ENCODE measurements at places on chromosomes 1 and 21.

GRCh38 chr21:43632373-43632905, 26.8 kb downstream of the HSF2BP start:
- H3K27ac ChIP-seq, result no peak overlapping the region
- no peaks in the 10 kb centered on the region for H3K27me3 ChIP-seq
- no peak overlapping the region for H3K4me3 ChIP-seq
- H3K36me3 ChIP-seq, result no peaks in the 10 kb centered on the region

- H3K27ac ChIP-seq, result no peak overlapping the region
- H3K4me3 ChIP-seq, result no peak overlapping the region
- H3K27me3 ChIP-seq, result peaks cover 78% of the 10 kb centered on the region
- DNase-seq, result no peak
- no peaks in the 10 kb centered on the region for H3K36me3 ChIP-seq
These were observed 96.4 kb downstream of the SYF2 start for GRCh38 chr1:25135909-25136308.

- no peaks in the 10 kb centered on the region for H3K4me1 ChIP-seq
- DNase-seq, result peak; percentile 21
- no peaks in the 10 kb centered on the region for H3K36me3 ChIP-seq
- no peak overlapping the region for H3K4me3 ChIP-seq
These were observed 24.9 kb downstream of the PRKCZ start for GRCh38 chr1:2074944-2075740.

DNA sequence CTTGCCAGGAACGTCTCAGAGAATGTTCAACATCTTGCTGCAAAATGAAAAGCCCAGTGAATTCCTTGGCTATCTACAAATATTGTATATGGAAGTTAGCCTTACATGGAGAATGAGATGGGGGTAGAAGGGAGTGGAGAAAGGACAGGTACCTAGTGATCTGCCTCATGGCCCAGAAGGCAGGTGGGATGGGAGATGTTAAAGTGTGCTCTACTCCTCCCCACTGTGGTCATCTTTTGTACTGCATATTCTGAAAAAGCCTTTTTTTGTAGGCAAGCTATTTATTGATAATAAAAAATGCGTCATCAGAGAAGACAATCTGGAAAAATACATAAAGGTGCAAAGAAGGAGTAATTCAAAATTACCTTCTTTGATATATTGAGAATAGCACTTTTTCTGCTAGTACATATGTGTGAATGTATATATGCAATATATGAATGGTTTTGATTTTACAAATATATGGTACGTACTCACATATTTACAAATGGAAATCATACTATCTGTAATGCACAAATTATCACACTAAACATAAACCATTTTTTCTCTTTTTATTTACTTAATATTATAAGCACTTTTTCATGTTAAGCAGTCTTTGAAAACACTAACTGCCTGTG, 19.1 kb upstream of the SLC5A9 start:
- H3K4me1 ChIP-seq, result no peaks in the 10 kb centered on the region
- DNase-seq, result peak; percentile 22
- H3K27me3 ChIP-seq, result no peaks in the 10 kb centered on the region
- no peak overlapping the region for H3K27ac ChIP-seq
- no peaks in the 10 kb centered on the region for H3K36me3 ChIP-seq

- H3K27ac ChIP-seq, result peak overlapping the region; percentile 85
- DNase-seq, result peak; percentile 94
- no peak overlapping the region for H3K4me3 ChIP-seq
- H3K27me3 ChIP-seq, result no peaks in the 10 kb centered on the region
- H3K36me3 ChIP-seq, result no peaks in the 10 kb centered on the region
These were observed 34.4 kb upstream of the SLC30A1 start for GRCh38 chr1:211613108-211613947.
